ENCODE measurements at places on chromosomes 2 and 18. TPM values are rescaled to one million over a fixed set of nuclear protein-coding genes. Genes with fewer than 3 reads are reported as not detected.

GRCh38 chr2:157262248-157262647, 4.7 kb downstream of the GALNT5 start:
- no peak for DNase-seq

GRCh38 chr2:13654416-13654815, 937.7 kb downstream of the TRIB2 start:
- no peak for DNase-seq

GRCh38 chr2:185785851-185786473, 47.4 kb downstream of the FSIP2 start:
- DNase-seq, result no peak

DNA sequence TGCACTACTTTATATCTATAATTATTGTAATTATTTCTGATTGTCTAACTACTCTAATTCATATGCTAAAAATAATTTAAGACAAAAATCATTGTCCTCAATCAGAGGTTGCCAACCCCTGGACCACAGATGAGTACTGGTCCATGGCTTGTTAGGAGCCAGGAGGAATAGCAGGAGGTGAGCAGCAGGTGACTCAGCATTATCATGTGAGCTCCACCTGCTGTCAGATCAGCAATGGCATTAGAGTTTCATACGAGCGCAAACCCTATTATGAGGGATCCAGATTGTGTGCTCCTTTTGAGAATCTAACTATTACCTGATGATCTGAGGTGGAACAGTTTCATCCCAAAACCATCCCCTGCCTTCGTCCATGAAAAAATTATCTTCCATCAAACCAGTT, 1434.4 kb downstream of the LRP1B start:
- DNase-seq, result no peak

The MOGAT1 gene
- total RNA-seq, result not detected

GRCh38 chr2:209451209-209451834, 27.5 kb downstream of the MAP2 start:
- no peak for DNase-seq

- DNase-seq, result no peak
These were observed 20.1 kb downstream of the GPR55 start for GRCh38 chr2:230904856-230905447.
